ENCODE measurements at places on chromosomes 16 and 17. TPM values are rescaled to one million over a fixed set of nuclear protein-coding genes. Genes with fewer than 3 reads are reported as not detected.

SMG1 gene
- total RNA-seq, result 126 TPM

GUCY2D gene
- total RNA-seq, result not detected

HSF5 gene
- total RNA-seq, result 0.79 TPM

LRRC37A gene
- 7.1 TPM for total RNA-seq

KRTAP4-4 gene
- total RNA-seq, result not detected

PEMT gene
- 15.8 TPM for total RNA-seq

VKORC1 gene
- total RNA-seq, result 55.4 TPM

ST6GALNAC2 gene
- not detected for total RNA-seq

RND2 gene
- not detected for total RNA-seq

ZNF629 gene
- 2.5 TPM for total RNA-seq
